ENCODE measurements at places on chromosomes 16 and 17.

- H3K4me1 ChIP-seq = no peaks in the 10 kb centered on the region
- no peak overlapping the region for H3K27ac ChIP-seq
- H3K27me3 ChIP-seq = no peaks in the 10 kb centered on the region
- no peak for DNase-seq
- no peak overlapping the region for H3K4me3 ChIP-seq
These were observed 8.9 kb downstream of the SLC5A11 start for GRCh38 chr16:24854607-24855171.

- H3K4me1 ChIP-seq = no peaks in the 10 kb centered on the region
- no peaks in the 10 kb centered on the region for H3K27me3 ChIP-seq
- no peak for DNase-seq
- H3K36me3 ChIP-seq = no peaks in the 10 kb centered on the region
- H3K4me3 ChIP-seq = no peak overlapping the region
These were observed 185.0 kb upstream of the ZNF469 start for GRCh38 chr16:88197481-88198456.

DNA sequence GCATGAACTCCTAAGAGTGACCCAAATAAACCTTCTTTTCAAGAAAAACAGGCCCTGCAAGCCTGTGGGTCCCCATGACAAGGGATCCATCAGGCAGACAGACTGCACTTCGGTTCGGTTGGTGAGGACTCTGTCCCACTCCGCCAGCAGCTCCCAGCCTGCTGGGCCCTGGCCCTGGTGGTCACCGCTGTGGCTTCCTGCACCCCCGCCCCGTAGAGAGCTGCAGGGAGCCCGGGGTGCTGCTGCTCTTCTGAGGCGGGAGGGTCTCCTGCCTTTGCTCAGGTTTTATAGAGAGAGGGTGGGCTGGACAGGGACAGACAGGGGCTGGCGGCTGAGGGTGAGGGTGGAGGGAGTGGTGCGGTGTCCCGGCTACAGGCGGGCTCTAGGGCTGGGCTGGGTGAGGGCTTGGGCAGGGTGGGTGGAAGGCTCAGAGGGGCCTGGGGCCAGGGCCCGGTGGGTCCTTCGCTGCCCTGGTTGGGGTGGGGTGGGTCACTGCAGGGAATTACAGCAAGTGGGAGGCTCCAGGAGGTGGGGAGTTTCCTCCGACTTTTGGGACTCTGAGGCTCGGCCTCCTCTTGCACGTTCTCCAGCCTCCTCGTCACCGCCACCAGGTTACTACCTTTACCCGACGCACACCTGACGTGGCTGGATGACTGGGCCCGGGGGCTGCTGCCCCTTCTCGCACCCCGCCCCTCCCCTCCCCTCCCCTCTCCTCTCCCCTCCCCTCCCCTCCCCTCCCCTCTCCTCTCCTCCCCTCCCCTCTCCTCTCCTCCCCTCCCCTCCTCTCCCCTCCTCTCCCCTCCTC is 90.2 kb upstream of the CBX4 start:
- no peak for DNase-seq
- H3K4me1 ChIP-seq = peaks cover 4% of the 10 kb centered on the region
- peaks cover 4% of the 10 kb centered on the region for H3K27me3 ChIP-seq
- no peak overlapping the region for H3K27ac ChIP-seq

DNA sequence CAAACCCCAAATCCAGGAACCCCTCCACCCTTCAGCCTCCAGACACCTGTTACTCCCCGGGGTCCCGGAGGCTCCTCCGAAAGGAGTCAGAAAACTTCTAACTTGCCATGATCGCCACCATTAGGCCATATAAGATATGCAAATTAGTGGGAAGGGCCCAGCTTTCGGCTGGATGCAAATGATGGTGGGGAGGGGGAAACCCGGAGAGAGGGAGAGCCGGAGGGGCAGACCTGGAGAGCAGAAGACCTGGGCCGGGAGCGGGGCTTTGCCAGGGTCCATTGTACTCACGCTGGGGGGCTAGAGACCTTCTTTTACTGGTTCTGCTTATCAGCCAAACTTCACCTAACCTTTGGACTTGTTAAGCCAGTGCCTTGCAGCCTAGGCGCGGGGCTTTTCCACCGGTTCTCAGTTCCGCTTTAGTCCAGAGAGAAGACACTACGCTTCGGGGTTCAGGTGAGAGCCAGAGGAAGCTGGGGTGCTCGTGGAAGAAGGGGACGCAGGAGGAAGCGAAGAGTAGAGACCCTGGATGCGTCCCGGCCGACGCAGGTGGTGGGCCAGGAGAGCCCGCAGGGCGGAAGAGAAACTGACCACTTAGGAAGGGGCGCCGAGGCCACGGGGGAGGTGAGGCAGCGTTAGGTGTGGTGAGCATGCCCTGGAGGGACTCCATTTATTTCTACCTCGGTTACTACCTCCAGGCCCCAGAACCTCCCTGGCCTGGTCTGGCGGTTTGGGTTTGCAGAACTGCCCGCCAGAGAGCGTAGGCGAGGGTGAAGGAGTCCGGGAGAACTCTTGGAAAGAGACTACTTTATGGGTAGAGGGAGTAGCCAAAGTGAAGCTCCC is at the start of gene HNF1B:
Gene HNF1B, minus strand, starts transcription at position 99 of the 840 bp plus-strand sequence. CDS start 175 bp downstream, outside the sequence.
- peak within 1 kb of the TSS; percentile 66 for H3K4me3 ChIP-seq
- H3K27ac ChIP-seq = no peak within 1 kb of the TSS
- H3K4me1 ChIP-seq = peaks cover 20% of the 10 kb centered on the region
- DNase-seq = no peak
- H3K36me3 ChIP-seq = no peaks in the 10 kb centered on the region

DNA sequence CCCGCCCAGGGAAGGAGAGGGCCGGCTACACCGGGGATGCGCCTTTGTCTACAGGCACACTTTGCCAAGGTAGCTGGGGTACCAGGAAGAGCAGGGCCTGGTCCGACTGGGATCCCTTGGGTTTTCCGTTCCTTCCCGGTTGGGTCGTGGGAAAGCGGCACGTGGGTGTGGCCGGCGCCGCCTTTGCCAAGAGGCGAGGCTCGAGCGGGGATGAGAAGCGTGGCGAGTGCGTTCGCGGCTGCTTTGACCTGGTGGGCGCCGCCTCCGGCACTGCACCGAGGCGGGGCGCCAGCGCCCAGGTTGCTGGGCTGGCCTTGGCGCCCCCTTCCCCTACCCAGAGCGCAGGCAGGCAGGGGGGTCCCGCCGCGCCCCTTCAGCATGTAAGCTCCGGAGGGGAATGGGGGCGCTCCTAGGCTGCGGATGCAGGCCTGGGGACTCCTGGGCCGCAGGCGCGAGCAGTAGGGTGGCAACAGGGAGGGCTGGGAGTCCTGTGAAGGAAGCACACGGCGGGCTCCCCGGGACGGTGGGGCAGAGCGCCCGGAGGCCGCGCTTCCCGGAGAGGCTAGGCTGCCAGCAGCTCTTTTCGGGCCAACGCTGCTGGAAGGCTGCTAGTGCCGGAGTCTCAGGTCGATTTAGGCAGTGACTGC is 2.0 kb downstream of the HAS3 start:
- peaks cover 29% of the 10 kb centered on the region for H3K4me1 ChIP-seq
- peak overlapping the region; percentile 71 for H3K4me3 ChIP-seq
- no peaks in the 10 kb centered on the region for H3K27me3 ChIP-seq
- H3K27ac ChIP-seq = no peak overlapping the region

GRCh38 chr17:44708401-44709263 is at the start of gene DBF4B:
Gene DBF4B, plus strand, starts transcription at chr17:44708665. Its CDS starts 156 bp downstream, at chr17:44708821.
- peaks cover 11% of the 10 kb centered on the region for H3K4me1 ChIP-seq
- peak within 1 kb of the TSS; percentile 88 for H3K4me3 ChIP-seq
- no peaks in the 10 kb centered on the region for H3K27me3 ChIP-seq
- DNase-seq = peak; percentile 22
- peak within 1 kb of the TSS; percentile 67 for H3K27ac ChIP-seq

DNA sequence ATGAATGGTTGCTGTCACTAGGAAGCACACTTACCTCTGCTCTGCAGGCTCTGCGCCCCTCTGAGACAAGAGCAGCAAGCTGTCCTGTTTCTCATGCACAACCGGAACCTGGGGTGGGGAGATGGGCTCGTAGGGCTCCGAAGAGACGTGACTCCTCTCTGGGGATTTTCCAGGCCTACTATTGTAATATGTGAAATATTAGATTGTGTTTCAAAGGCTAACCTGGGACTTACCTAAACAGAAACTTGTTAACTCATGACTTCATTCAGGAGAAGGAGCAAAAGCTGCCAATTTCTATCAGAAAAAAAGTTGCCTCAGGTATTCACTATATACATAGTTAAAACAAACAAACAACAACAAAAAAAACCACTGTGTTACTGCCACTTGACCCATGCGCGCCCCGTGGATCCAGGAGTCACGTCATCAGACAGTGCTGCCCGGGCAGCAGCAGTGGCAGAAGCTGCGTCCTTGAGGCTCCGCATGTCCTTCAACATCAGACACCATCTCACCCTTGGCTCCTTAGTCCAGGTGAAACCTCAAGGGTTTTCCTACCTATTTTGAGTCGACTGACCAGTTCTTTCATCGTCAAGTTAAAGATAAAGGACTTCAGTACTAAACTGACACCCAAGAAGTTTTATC is 49.3 kb downstream of the TTC19 start:
- H3K27ac ChIP-seq = no peak overlapping the region
- peaks cover 32% of the 10 kb centered on the region for H3K36me3 ChIP-seq
- H3K4me1 ChIP-seq = no peaks in the 10 kb centered on the region
- no peak overlapping the region for H3K4me3 ChIP-seq

- peaks cover 24% of the 10 kb centered on the region for H3K36me3 ChIP-seq
- H3K27me3 ChIP-seq = no peaks in the 10 kb centered on the region
- peak overlapping the region; percentile 89 for H3K4me3 ChIP-seq
- H3K27ac ChIP-seq = peak overlapping the region; percentile 96
- no peak for DNase-seq
These were observed 1.6 kb downstream of the UBTF start for GRCh38 chr17:44217738-44218343.

GRCh38 chr17:40060887-40061608 is 1.7 kb upstream of the THRA start:
- H3K27me3 ChIP-seq = no peaks in the 10 kb centered on the region
- no peak overlapping the region for H3K4me3 ChIP-seq
- H3K27ac ChIP-seq = peak overlapping the region; percentile 65
- DNase-seq = no peak

GRCh38 chr16:57949595-57950238 is 21.2 kb downstream of the CNGB1 start:
- H3K36me3 ChIP-seq = no peaks in the 10 kb centered on the region
- H3K4me1 ChIP-seq = no peaks in the 10 kb centered on the region
- no peak overlapping the region for H3K27ac ChIP-seq
- no peak overlapping the region for H3K4me3 ChIP-seq
- no peaks in the 10 kb centered on the region for H3K27me3 ChIP-seq

DNA sequence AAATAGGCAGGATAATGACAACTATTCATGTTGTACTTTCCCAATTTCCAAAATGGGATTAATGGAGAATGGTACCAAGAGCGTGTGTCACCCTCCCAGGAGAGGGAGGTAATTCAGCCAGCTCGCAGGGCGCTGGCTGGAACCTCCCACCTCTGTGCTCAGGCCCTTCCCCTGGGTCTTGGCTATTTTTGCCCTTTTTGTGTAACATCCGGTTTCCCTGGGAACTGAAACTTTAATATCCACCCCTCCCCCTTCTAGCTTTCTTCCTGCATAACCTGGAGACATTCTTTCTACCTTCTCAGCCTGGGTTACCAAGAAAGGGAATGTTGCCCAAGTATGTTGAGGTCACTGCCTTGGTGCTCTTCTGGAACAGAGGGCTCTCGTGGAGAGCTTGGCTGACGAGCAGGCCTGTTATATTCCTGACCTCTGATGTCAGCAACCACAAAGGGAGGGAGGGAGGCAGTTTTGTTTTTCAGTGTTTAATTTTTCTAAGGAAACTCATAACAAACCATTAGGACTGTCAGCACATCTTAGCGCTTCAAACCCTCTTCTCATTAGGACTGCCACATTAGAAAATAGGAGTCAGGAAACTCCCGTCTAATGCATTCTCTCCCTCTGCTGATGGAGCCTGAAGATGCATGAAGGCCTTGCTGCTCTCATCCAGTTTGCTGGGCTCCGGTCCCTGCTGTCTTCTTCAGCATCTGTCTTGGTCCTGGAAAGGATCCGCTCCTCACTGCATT is 25.6 kb downstream of the ITGB3 start:
- H3K4me3 ChIP-seq = peak overlapping the region; percentile 19
- H3K27me3 ChIP-seq = no peaks in the 10 kb centered on the region
- peak; percentile 55 for DNase-seq
- H3K36me3 ChIP-seq = no peaks in the 10 kb centered on the region

DNA sequence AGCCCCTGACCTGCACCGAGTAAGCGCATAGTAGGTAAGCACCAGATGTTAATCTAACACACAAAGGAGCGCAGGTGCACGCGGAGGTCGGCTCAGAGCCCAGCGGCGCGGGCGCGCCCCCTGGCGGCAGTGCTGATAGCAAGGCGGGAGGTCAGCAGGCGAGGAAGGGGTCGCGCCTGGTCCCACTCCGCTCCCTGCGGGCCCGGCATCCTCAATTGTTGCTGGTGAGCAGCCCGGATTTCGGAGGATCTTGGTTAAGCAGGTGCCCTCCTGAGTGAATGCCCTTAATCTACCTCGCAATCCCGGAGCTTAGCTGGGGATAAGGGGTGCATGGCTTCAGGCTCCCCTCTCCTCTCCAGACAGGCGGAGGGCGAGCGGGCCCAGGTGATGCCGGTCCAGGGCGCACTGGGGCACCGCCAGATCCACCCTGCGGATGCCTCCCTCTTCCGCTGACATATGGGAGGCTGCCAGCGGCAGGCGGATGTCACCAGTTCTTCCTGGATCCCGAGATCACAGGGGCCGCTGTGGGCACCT is 4.0 kb upstream of the WNT3 start:
- DNase-seq = no peak
- H3K4me3 ChIP-seq = no peak overlapping the region
- H3K4me1 ChIP-seq = peaks cover 21% of the 10 kb centered on the region
- no peaks in the 10 kb centered on the region for H3K36me3 ChIP-seq
- no peak overlapping the region for H3K27ac ChIP-seq
- H3K27me3 ChIP-seq = peaks cover 5% of the 10 kb centered on the region

DNA sequence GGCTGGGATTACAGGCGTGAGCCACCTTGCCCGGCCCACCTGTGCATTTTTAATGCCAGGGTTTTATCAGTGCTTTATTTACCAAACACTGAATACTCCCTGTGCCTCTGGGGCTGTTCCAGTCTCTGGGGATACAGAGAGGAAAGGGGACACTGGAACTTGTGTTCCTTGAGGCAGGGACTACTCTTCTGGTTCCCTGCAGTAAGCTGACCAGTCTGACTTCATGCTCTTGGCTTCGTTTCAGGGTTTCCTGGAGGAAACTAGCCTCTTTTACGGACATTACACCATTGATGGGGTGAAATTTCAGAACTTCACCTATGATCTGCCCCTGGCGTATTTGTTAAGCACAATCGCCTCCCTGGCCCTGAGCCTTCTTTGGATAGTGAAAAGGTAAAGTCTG is 37.4 kb upstream of the COQ7 start:
- no peak overlapping the region for H3K4me3 ChIP-seq
- H3K4me1 ChIP-seq = no peaks in the 10 kb centered on the region
- no peak for DNase-seq
- no peaks in the 10 kb centered on the region for H3K36me3 ChIP-seq
- H3K27ac ChIP-seq = no peak overlapping the region

- DNase-seq = no peak
- no peak overlapping the region for H3K4me3 ChIP-seq
- no peak overlapping the region for H3K27ac ChIP-seq
- H3K36me3 ChIP-seq = no peaks in the 10 kb centered on the region
- H3K4me1 ChIP-seq = no peaks in the 10 kb centered on the region
- no peaks in the 10 kb centered on the region for H3K27me3 ChIP-seq
These were observed 40.5 kb upstream of the GCSH start for GRCh38 chr16:81136390-81137335.

All from thoracic aorta (tissue), 2 donors.